NCI-H146 (cell line): ENCODE measurements at places on chromosomes 2 and 18.

- DNase-seq: no peak
Observed at GRCh38 chr2:19894134-19894792, 7.5 kb downstream of the TTC32 start.

DNA sequence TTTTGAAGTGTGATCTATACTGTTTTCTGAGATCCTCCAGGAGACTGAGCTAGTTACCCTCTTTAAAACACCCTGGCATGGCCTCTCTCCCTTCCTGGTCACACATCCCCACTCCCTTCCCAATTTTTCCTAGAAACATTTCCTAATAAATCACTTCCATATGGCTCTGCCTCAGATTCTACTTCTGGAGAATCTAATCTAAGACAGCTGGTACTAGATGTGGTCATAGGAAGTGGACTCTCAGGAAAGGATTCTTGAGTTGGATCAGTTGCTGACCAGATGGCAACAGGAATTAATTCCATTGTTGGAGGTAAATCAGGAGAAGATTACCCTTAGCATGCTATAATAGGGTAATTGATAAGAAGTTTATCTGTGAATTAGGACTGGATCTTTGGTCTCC lies 310.5 kb downstream of the SATB2 start:
- DNase-seq: no peak

DNA sequence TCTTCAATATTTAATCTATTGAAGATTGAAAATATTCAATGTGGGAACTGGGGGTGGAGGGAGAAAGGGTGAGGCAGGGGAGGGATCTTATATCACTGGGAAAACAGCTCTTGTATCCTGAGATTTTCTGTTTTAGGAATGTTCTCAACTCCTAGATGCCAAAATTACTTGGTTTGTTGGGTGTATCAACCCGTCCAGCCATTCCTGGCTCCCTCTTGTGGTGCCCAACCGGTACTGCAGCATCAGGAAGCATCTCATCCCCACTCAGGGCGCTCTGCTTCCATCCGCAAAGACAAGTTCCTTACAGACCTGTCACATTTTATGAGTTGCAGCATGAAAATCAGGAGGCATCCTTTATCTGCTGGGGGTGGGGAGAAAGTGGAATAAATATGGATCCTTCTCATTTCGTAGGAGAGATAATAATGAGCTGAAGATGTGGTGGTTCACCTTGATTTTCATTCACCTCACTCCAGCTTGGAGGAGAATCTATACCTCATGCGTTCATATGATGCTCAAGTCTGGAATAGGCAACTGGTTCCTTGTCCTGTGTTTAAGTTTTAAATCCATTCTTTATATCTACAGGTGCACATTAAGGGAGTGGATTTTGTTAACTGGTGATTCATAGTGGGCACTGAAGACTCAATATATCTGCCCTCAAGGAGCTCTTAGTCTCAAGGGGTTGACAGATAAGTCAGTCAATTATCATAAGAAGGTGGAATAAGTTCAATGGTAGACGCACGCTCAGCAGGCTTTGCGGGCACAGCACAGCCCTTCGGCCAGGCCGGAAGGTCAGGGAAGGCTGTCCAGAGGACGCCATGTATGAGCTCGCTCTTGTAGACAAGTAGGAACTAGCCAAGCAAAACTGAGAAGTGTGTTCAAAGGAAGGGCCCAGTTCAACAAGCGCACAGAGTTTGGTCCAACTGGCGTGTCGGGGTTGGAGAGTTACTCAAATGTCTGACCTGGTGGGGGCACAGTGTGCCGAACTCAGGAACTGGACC lies 127.3 kb downstream of the RNF144A start:
- DNase-seq: peak; percentile 34

DNA sequence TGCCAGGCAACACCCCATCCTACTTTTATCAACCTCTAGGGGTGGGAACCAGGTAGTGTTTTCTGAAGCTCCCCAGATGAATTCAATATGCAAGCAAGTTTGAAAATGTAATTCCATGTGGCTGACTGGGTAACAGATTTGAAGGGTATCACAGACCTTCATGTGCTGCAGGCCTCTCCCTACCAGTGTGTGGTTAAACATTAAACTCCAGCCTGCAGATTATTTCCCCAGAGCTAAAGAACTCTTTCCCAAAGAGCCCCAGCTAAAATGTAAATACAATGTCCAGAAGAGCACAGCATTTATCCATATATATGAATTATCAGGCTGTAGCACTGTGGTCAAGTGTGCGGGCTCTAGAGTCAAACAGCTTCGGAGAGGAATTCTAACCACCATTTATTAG lies 134.1 kb downstream of the MYO5B start:
- DNase-seq: no peak

DNA sequence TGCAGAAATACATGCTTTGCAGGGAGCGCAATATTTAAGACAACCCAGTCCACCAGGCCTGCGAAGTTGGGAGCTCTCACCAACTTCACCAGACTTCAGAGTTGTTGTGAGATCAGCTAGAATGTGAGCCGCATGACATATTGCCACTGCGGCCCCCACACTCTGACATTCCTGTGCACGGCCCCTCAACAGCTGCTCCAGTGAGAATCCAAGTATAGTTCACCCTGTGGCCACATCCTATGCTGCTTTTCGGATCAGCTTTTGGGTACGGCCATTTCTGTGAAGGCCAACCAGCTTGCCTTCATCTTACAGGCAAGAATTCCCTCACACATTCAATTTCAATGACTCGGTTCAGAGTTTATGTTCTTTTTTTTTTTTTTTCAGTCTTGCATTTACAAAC lies 177.8 kb downstream of the SOX11 start:
- DNase-seq: no peak

DNA sequence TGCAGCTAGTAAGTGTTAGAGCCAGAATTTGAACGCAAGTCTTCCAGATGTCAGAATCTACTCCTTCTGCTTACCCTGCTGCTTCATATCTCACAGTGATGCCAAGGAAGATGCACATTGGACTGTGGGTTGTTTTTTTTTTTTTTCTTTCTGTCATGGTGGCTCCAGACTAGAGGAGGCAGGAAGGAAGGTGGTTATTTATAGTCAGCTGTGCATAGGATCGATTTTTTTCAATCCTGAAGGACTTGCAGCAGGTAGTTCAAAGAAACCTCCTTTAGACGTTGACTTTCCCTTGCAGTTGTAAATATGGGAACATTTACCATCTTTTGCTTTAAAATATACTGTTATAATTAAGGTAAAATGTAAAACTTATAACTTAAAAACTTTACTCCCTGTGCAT lies 17.3 kb downstream of the NEDD4L start:
- peak; percentile 27 for DNase-seq

DNA sequence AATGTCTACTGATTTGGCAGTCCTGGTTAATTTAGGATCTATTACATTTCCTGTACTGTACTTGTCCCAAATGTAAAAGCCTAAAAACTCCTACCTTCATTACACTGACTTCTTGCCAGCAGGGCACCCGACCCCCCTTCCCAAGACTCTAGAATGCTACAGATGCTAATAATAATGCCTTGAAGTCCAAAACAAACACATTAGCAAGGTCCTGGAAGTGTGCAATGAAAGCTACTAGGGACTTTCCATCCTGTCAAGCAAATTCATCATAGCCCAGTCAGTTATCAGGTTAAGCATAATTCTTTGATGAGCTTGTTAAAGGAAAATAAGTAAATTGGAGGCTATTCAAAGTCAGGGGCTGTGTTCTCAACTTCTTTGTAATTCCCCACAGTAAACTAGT lies 115.3 kb upstream of the RBBP8 start:
- DNase-seq: no peak

GRCh38 chr2:213991453-213992108 lies 419.3 kb upstream of the VWC2L start:
- DNase-seq: no peak
